ENCODE measurements at places on chromosomes 2 and 18. TPM values are rescaled to one million over a fixed set of nuclear protein-coding genes. Genes with fewer than 3 reads are reported as not detected.
A peak's percentile ranks its signal among the peaks of the same experiment; 100 is the strongest.

ITGB6 gene
- not detected for total RNA-seq

SANBR gene
- total RNA-seq, result 2.7 TPM

CIB4 gene
- total RNA-seq, result 4.8 TPM

DNA sequence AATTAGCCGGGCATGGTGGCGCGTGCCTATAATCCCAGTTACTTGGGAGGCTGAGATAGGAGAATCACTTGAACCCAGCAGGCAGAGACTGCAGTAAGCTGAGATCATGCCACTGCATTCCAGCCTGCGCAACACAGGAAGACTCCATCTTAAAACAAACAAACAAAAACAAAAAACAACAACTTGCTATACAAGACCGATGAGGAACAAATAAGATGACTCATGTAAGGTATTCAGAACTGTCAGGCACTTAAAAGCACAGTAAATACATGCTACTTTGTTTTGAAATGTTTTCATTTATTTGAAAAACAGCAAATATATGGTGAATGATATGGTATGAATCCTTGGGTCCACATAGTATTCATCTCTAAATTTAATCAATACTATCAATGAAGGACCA is 66.7 kb downstream of the TRIP12 start:
- no peak for DNase-seq

DNA sequence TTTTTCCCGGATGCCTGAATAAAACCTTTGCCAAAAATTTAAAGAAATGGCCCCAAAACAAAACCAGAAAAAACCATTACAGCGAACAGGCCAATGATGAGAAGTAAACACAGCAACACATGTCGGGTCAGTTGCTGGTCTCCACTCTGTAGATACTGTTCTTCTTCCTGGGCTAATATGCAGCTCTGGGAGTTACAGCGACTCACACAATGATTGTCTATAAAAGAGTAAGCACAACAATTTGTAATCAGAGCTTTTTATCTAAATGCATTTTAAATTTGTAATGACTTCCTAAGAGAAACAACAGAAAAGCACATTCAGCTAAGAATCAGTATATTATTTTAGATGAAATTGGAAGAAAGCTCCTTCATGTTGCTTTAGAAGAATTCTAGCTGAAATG is 40.3 kb downstream of the GPR155 start:
- DNase-seq, result no peak

DNA sequence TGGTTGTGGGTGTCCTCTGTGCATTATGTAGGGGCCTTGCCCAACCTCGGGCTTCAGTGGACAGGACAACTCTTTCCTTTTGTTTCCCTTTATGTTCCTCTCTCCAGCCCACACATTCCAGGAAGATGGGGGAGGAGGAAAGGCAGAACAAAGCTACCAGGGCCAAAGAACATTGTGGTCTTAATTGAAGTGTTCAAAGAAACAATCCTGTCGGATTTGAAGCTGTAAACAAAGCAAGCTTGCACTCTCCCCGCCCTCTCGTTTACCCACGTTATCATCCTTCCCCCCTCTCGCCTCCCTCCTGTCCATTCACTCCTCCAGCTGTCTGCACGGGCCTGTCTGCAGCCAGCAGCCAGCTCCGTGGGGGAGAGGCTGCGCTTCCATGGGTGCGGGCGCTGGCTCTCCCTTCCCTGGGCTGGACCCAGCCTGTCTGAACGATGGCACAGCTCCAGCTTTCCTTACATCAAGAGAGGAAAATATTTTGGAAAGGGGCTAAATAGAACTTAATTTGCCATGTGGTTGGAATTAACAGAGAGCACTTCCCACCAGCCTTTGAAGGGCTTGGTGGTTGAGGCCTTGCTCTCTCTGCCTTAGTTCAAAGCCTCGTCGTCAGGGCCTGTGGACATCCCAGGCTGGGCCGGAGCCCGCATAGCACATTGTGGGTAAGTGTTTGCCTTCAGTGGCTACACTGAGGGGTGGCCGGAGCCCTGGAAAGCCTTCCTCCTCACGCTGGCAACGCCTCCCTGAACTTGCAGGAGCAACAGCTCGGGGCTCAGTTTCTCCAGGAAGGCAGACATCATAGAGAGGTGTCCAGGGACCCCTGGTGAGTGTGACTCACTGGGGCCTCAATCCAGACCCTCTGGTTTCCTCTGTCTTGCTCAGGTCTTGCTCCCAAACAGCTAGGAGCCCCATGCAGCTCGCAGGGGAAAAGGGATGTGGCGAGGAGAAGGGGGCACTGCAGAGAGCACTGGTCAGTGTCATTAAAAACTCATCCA is 60.6 kb upstream of the HS6ST1 start:
- peak; percentile 52 for DNase-seq

DNA sequence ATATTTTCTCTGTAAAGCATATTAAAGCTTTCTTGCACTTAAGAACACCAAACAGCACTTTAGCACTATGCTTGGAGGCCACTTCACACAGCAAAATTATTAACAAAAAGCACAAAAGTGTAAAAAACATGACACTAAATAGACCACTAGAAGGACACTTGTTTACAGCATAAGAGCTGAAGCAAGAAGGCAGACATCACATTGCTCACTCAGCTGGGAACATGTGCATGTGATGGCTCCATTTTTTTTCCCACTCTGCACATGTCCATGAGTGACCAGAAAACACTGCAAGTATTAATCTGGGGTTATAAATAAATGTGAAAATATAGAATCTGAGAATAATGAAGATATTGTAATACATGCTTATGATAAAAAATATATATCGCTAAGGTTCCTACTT is 103.1 kb upstream of the MAPRE2 start:
- no peak for DNase-seq

DNA sequence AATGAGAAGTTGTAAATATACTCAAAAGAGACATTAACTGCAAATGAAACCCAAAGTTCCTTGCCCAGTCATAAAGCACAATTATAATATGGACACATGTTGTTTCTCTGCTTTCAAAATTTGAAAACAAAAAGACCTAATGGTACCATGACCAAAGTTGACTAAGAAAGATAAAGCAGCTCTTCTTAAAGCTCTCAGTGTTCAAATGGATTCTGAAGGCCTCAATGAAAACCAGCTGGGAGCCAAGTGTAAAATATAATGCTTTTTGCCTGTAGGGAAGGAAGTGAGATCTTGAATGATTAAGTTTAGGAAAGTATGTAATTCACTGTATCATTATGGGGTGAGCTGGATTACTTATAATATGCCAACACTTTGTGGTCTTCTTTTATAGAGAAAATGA is 178.6 kb downstream of the SATB2 start:
- DNase-seq, result no peak

GRCh38 chr2:236159778-236160170 is 8.4 kb downstream of the GBX2 start:
- no peak for DNase-seq

- DNase-seq, result no peak
Observed at GRCh38 chr2:9313443-9313842, 106.8 kb downstream of the ASAP2 start.

DNA sequence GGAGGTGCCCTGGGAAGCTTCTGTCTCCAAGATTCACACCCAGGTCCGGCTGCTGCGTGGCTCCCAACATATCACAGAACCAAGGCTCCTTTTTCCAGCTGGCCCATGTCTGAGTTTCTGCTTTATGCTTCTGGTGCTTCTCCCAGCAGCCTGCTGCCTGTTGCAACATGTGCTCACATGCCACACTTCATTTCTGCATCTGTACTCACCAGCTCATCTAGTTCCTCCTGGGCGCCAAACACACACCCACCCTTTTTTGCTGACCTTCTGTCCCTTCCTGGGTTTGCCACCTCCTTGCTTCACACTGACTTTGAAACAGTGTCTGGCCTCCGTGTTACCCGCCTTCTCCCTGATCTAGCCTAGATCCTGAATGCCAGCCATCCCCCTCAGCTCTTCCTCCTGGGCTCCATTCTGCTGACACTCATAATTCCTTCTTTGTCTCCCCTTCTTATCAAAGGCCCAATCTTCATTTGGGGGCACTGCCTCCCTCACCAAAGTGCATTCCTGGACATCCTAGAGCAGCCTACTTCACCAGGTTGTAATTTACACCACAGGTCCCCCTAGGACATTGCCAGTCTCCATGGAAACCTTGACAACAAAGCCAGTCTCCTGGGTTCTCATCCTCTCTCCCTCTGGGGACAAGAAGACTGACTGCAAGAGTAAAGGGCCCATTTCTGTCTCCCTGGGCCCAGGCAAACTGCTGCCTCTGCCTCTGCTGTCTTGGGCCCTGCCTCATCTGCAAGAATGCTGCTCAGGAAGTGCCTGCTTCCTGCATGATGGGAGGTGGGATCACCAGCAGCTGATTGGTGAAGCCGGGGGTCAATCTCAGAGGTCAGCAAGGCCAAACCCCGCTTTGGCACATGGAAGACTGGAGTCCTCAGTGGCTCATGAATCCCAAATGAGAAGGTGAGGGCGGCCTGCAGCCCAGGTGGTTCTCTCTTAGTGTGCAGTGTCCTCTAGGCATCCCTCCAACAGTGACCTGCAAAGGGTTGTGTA is 13.9 kb upstream of the PROM2 start:
- no peak for DNase-seq

- DNase-seq, result no peak
Observed at GRCh38 chr2:64462940-64463700, 9.2 kb downstream of the LGALSL start.

- no peak for DNase-seq
Observed at GRCh38 chr2:189933041-189933440, 129.5 kb downstream of the MSTN start.

DNA sequence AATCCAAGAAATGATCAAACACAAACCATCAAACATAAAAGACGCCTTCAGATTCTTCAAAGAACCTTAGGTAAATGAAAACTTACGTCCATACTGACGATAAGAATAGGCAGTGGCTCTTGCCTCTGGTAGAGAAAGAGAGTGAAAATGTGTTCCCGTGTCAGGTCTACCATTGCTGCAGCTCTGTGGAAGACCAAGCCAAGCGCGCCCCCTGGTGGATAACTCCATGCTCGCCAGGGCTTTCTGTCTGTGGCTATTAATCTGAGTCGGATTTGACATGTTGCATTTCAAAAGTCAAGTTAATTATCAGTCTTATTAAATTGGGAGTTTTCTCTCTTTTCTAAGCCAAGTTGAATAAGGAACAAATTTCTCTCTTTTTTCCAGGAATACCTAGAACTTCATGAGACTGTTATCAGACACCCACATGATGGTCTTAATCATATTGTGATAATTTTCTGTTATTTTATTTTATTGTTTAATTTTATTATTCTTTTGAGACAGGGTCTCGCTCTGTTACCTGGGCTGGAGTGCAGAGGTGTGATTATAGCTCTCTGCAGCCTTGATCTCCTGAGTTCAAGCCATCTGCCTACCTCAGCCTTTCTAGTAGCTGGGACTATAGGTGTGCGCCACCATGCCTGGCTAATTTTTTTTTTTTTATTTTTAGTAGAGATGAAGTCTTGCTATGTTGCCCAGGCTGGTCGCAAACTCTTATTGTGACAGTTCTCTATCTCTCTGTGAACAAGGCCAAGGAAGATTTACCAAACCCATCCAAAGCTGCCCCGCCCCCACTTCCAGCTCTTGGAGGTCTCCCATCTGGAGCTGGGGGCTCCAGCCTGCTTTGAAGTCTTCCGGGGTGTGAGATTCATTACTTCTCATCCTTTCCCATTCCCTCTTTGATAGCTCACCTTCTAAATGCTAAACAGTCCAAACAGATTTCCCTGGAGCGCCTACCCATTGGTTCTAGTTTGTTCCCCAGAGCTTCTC is 15.8 kb upstream of the ZAP70 start:
- DNase-seq, result peak; percentile 97

GRCh38 chr2:82857967-82858366 is 1601.1 kb downstream of the SUCLG1 start:
- no peak for DNase-seq

DNA sequence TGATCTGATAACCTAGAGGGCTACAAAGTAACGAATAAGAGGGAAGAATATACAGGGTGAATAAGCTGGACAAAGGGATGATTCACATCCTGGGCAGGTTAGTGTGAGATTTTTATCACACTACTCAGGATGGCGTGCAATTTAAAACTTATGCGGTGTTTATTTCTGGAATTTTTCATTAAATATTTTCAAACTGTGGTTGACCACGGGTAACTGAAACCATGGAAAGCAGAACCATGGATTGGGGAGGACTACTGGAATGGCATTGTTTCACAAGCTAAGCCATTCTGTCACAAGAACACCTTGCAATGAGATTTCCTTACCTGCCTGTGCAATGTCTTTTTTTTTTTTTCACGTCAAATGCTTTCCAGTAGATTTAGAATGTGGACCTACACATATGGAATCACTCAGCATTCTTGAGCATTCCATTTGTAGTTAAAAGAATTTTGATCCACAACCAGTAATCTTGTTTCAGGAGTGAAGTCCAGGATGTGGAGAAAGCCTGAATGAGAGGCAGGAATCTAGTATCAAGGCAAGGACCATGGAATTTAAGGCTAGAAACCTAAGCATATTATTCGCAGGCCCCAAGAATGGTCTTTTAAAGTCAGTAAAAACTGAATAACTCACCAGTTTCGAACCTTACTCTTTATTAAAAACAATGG is 8.0 kb upstream of the CDK15 start:
- DNase-seq, result no peak

GRCh38 chr18:41982942-41983660 is 28.1 kb downstream of the PIK3C3 start:
- DNase-seq, result no peak
